ENCODE measurements at places on chromosomes 16 and 17.

- no peak for DNase-seq
Measured at GRCh38 chr16:9808210-9808609, 374.0 kb downstream of the GRIN2A start.

DNA sequence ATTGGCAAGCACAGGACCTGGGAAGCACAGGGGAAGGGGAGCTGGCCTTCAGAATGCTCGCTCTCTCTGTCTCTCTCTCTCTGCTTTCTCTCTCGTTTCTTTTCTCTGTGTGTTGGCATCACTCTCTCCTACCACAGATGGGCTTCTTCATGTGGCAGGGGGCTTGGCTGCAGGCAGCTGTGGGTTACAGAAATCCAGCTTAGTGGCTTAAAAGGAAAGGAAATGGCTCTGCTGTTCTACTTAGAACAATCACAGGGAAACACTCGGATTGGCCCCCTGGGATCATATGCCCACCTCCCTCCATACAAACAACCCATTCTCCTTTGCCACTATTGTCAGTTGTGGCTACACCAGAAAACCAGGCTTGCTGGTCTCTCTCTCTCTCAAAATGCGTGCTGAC lies 20.4 kb downstream of the TBX2 start:
- no peak for DNase-seq

- DNase-seq, result no peak
Measured at GRCh38 chr16:58027161-58027915, 1.8 kb downstream of the MMP15 start.

DNA sequence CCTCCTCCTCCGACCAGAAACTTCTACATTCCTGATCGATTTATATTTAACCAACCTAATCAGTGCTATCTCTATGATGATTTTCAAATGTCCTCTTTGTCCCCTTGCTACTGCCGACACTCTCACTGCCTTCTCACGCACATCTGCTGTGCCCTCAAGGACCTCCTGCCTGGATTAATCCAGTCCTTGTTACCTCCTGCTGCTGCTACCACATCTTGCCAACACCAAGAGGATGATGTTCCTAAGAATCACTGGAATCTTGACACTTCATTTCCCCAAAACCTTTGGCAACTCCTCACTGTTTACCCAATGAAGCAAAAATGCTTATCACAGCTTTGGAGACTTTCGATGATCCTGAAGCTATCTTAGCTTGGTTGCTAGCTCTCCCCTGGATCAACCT lies 287.3 kb upstream of the AXIN2 start:
- DNase-seq, result no peak

- no peak for DNase-seq
Measured at GRCh38 chr17:61444831-61445230, 7.4 kb upstream of the TBX4 start.

DNA sequence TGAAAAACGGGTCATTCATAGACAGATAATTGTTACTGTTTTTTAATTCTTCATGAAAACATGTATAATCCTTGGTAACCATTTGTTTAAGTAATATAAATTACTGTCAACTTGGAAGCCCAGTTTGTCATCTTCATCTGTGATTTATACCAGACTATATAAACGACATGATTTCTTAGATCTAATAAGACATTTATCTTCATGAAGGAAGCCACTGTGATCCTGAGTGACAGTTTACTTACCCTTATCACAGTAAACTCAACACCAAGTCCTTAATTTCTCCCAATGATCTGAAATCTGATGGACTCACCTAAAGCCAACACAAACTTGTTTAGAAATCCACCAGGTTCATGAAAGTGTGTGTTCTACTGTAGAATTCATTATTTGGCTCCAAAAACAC lies 91.3 kb downstream of the SKAP1 start:
- no peak for DNase-seq

DNA sequence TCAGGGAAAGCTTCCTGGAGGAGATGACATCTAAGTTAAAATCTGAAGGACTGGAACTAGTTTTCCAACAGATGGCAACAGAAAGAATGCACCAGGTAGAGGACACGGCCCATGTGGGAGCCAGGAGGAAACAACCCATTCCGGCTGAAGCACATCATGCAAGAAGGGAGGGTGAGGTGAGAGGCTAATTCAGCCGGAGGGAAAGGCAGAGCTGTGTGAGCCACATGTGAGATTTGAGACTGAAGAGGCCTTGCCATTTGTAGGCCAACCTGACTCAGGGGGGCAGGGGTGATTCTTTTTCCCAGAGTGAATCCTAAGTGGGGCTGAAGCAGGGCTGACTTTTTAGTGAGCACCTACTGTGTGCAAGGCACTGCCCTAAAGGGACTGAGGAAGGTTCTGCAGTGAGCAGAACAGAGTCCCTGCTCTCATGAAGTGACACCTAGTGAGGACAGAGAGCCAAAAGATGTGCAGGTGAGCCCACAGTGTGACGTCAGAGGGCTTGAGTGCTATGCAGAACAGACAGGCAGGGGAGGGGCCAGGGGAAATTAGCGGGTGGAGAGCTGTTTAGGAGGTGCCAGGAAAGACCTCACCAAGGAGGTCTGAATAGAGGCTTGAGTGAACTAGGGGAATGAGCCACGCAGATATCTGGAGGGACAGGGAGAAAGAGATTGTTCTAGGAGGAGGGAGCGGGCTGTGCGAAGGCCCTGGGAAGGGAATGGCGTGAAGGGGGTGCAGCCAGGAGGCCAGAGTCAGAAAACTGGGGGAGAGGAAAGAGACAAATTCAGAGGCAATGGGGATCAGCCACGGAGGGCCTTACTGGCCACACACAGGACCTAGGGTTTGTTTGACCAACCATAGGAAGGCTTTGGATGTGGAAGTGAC lies 19.8 kb upstream of the IL21R start:
- DNase-seq, result no peak

DNA sequence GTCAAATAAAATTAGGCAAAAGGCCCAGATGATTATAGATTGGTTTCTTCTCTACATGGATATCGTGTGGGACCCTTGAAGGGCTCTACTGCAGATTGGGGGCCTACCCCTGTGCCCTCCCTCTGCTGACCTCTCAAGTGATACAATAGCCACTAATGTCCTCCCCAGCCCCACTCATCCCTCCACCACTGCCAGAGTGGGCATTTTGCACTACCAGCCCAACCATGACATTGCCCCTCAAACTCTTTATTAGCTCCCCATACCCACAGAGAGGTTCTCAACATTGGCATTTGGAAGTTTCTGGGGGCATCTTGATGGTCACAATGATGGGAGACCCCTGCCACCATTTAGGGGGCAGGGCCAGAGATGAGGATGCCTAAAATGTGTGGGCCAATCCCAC lies 41.8 kb downstream of the CCDC182 start:
- no peak for DNase-seq

- DNase-seq, result peak; percentile 46
Measured at GRCh38 chr17:81513372-81513752, 763 bp upstream of the ACTG1 start.

- no peak for DNase-seq
Measured at GRCh38 chr17:75535871-75536270, 10.4 kb downstream of the LLGL2 start.

GRCh38 chr17:61815863-61816503 lies 47.3 kb downstream of the BRIP1 start:
- DNase-seq, result no peak

DNA sequence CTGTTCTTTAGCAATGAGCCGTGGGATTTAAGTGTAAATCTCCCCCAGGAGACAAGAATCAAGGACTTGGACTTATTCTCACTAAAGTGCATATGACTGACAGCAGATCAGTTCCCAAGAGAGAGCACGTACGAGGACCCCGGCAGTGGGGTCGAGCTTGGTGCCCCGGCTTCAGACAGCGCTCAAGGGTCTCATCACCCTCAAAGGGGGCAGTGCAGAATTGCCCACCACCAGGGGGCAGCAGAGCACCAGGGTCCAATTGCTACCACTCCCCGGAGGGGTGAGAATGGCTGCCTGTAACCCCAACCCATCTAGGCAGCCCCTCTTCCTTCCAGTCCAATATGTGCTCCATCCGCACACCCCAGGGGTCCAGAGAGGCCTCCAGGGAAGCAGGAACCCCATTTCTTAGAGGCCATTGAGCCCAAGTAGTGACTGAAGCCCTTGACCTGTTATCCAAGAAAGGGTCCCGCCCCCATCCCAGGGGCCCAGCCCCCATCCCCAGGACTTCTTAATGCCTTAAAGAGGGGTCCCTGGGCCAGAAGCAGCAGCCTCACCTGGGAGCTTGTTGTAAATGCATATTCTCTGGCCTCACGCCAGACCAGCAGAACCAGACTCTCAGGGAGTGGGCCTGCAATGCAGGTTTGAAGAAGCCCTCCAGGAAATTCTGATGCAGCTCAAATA lies 86.1 kb downstream of the ZDHHC7 start:
- DNase-seq, result peak; percentile 68

DNA sequence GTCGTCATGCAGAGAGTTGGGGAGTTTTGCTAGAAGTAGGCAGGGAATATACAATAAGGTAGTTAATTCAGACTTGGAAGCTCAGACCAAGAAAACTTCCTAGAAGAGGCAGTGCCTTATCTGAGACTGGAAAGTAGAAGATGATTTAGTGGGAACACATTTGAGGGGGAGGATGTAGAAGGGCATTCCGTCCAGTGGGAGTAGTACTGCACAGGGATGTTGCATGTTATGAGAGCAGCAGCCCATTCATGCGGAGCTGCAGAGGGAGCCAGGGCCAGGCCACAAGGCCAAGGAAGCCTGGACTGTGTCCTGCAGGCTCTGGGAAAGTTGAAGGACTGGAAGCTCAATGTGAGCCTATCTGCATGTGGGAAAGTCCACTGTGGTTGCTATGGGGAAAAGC lies 344.5 kb upstream of the EEF2KMT start:
- no peak for DNase-seq

GRCh38 chr16:2339521-2340484 lies 725 bp downstream of the ABCA3 start:
- peak; percentile 37 for DNase-seq

- no peak for DNase-seq
Measured at GRCh38 chr16:31077592-31078396, 3.6 kb downstream of the ZNF646 start.

DNA sequence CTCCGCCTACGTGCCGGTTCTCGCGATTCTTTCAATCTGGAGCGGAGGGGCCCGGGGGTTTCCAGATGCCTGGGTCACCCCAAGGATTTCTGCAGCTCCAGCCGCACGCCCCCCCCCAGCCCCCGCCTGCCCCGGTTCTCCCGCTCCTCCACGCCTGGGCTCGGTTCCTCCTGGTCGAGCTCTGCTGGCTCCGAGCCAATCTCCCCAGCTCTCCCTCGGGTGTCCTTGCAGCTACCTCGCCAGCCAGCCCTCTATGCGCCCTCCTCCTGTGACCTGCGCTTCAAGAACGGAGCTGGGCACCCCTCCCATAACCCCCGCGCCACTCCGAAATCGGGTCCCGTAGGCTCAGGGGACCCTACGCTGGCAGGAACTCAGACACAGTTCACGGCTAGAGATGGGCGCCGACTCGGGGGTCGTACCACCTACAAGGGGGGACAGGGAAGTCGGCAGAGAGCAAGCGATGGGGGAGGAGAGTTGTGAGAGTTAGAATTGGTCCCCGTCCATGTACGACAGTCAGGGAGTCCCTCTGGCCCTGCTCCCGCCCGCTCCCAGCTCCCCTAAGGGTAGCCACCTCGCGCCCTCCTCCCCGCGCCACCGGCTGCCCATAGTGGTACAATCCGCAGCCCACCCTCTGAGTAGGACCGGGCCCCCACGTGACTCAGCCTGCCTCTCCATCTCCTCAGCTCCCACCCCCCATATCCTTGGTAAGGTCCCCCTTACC lies 961 bp downstream of the FGF11 start:
- peak; percentile 12 for DNase-seq

DNA sequence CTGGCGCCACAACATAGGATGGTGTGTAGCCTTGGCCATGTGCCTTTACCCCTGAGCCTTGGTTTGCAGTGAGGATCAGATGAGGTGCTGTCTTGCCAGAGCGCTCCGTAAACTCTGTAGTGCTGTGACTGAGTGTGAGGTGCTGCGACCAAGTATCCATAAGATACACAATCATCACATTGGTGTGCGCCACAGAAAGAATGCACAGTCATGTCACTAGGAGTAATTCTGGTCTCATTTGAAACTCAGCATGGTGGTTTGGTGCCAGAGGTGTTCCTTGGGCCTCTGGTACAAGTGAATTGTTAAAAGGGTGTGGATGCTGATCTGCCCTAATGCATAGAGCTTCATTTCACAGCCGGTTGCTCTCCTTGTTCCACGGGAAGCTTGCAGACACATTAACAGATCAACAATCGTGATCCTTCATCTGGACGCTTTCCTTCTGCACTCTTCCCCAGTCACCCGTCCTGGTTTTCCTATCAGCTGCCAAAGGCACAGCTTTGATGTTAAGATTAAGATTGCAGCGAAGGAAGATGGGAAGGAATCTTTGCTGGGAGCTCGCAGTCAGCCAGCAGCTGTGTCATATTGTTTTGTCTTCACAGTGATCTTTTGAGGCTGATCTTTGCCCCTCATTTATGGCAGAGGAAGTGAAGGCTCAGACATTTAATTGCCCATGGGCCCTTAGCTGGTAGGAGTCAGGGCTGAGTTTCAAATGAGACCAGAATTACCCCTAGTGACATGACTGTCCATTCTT lies 79.1 kb downstream of the KSR1 start:
- DNase-seq, result no peak

- no peak for DNase-seq
Measured at GRCh38 chr16:66930189-66930588, 4.0 kb downstream of the CIAO2B start.

GRCh38 chr17:38508570-38508950 lies 80.3 kb downstream of the ARHGAP23 start:
- no peak for DNase-seq

- no peak for DNase-seq
Measured at GRCh38 chr17:8552577-8553320, 77.8 kb downstream of the MYH10 start.

GRCh38 chr16:13858873-13859580 lies 60.9 kb upstream of the ERCC4 start:
- DNase-seq, result no peak

- peak; percentile 37 for DNase-seq
Measured at GRCh38 chr16:88479793-88480760, 27.0 kb downstream of the ZFPM1 start.

DNA sequence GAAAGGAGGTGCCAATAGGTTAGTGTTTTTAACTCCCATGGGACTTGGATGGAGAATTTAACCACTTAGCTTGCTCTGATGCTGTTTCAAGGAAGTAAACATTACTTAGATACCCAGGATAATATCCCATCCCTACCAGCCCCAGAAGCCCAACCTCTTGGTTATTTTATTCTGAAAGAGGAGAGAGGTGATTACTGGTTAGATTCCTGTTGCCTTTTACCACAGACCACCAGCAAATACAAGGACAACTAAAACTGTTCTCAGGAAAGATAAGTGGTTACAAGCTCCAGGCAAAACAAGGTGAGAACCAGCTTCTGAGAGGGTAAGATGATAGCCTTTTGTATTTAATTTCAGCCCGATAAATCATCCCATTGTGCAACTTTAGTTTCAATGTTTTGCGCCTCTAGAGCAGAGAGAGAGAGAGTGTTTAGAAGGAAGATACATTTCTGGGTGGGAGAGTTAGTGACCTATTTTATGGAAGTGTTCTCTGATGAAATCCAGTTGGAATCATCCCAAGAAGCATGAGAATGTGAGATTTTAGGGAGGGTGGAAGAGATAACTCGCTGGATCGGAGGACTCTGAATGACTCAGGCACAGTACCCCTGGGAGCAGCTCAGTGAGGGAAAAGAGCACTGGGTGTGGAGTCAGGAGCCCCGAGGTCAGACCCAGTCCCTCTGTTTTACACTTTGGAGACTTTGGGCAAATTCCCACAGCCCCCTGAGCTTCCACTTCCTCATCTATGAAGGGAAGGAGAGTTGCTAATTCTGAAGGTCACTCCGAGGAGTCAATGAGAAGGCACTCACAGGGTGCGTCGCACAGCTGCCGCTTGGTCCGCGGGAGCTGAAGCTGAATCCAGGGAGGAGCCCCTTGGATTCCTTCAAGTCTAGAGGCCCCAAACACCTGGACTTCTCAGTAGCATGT lies 12.1 kb downstream of the GLP2R start:
- no peak for DNase-seq

- no peak for DNase-seq
Measured at GRCh38 chr17:68640242-68640989, 39.2 kb upstream of the FAM20A start.
